Skin of body (tissue), 3 donors: ENCODE measurements at places on chromosomes 12 and 14. TPM values are rescaled to one million over a fixed set of nuclear protein-coding genes. Genes with fewer than 3 reads are reported as not detected.
A peak's percentile ranks its signal among the peaks of the same experiment; 100 is the strongest.

DNA sequence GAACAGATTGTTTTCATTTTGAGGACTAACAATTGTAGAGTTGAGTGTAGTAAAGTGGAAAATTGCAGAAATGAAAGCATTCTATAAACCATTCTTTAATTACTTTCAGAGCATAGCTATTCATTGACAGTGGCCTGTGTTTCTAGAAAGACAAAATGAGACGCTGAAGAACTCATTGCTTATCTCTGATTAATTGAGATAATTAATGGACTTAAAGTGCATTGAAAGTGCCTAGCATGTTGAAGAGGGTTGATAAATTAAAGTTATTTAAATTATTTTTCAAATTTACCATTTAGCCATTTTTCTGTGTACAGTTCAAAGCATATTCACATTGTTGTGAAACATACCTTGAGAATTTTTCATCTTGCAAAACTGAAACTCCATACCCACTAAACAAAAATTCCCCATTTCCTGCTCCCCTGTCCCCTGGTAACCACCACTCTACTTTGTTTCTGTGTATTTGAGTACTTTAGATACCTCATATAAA is 57.4 kb downstream of the DAAM1 start:
- DNase-seq = no peak

GRCh38 chr12:32585680-32586079 is 93.4 kb upstream of the DNM1L start:
- DNase-seq = no peak

- DNase-seq = no peak
Measured at GRCh38 chr14:25050269-25051150, 563 bp upstream of the STXBP6 start.

GRCh38 chr14:51750542-51750941 is 98.8 kb downstream of the FRMD6 start:
- DNase-seq = no peak

MYG1 gene
- 19.8 TPM for total RNA-seq

DNA sequence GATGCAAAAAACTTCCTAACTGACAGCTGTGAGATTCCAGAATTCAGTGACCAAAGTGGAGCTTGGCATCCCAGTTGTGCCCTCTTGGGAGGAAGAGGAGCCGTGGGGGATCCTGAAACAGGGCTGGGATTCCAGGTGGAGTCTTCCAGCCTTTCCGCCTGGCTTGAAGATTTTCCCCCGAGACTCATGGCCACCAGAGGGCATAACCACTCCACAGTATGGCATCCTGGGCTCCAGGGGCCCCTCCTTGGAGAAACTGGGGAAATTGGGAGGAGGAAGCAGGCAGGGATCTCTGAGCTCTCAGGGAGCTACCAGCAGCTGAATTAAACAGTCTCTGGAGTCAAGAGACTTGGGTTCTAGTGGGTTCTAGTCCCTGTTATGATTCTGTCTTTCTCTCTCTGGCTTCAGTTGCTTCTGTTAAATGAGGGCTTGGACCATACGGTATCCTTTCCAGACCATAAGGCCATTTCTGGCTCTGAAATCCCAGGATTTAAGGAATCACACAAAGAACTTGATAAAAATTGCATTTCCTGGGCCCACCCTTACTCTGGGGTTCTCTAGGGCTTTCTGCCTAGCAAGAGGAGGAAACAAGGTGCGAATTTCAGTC is 2.6 kb upstream of the TAMALIN start:
- no peak for DNase-seq

GRCh38 chr12:132178801-132179401 is 34.6 kb downstream of the NOC4L start:
- DNase-seq = no peak

DNA sequence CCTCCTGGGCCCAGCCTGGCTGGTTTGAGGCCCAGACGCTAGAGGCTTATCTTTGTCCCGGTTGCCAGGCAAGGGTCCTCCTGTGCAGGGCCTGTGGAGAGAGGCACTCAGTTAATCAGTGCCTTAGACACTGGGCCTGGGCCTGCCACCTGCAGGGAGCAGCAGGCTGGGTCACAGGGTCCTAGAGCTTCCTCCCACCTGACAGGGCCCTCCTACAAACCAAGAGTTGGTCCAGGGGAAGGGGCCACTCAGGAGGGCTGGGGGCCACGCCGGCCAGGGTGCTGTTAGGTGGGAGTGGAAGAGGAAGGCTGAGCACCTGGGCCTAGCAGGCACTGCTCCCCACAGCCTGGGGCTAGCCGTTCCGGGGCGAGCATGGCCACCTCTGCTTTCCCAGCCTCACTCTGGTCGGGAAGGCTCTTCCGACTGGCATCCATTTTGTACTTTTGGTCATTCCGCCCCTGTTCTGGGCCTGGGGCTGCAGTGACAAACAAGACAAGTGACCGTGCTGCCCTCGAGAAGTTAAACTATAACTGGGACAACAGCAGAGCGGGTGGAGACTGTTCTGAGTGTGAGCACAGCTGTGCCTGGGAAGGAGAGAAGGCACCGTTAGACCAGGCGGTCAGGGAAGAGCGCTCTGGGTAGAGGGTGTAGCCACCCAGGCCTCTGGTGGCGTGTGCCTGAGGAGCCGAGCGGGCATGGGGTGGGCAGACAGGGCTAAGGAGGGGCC is 27.2 kb downstream of the FBRSL1 start:
- no peak for DNase-seq

- peak; percentile 1 for DNase-seq
Measured at GRCh38 chr12:70919176-70919575, 1.4 kb downstream of the PTPRR start.

DNA sequence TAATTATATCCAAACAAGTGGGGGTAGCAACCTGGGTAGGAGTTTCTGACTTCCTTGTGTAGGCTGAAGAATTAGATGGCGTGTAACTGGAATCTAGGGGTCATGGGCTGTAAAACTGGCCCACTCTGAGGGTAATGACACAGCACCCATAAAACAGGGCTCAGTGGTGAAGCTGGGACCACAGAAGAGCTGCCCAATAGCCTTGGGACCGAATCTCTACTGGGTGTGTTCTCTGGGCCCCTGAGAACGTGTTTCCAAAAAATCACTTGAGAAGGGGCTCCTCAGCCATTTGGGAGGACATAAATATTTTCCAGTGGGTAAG is 3.7 kb downstream of the RNASE8 start:
- no peak for DNase-seq

DNA sequence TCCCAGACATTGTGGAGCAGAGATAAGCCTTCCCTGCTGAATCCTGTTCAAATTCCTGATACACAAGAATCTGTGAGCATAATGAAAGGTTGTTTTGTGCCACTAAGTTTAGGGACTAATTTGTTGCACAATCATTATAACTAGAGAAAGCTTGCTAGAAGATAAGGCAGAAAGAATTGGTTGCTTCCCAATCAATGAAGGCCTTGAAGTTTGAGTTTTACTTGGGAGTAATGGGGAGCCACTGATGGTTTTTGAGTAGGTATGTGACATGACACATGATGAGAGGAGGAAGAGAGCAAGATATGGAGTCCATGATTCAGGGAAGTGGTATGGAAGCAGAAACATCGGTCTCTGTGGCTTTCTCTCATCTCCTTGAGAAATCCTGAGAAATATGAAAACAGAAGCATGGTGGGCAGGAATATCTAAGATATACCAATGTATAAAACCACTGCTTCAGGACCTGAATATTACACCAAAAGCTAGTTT is 13.3 kb upstream of the TCP11L2 start:
- DNase-seq = no peak

DNA sequence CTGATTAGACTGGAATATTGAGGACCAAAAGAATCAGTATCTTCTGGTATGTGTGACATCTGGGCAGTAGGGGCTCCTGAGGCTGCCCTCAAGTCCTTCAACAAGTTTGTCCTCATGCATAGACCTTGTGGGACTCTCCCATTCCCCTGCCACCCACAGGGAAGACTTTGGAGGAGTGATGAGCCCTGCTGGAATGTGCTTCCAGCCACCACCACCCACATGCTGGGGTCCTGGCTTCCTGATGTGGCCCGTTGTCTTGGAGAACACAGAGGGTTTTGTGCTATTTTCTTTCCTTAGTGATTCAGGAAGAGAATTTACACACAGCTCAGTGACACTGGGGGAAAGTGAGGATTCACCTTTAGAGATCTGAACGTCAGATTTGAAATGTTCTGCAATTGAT is 29.2 kb upstream of the SEL1L start:
- DNase-seq = no peak

NEUROD4 gene
- not detected for total RNA-seq

DNA sequence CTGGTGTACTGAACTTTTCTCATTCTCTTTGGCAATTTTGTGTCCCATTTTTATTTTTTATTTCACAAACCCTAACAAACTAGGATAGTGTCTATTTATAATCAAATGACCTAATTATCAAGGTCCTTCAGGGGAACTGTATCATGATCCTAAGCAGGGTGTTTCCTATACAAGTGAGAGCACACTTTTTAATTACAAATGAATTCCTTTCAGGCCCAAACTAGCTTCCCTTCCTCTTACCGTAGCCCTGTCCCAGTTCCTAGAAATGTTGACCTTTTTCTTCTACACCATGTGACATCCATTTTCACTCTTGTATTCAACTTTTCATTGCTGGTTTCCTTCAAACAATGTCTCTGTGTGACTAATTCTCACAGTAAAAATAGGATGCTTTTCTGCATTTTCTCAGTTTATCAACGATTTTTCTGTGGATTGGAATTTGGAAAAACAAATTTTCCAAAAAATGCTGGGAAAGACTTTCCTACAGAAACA is 411.4 kb downstream of the CCDC91 start:
- DNase-seq = no peak

DNA sequence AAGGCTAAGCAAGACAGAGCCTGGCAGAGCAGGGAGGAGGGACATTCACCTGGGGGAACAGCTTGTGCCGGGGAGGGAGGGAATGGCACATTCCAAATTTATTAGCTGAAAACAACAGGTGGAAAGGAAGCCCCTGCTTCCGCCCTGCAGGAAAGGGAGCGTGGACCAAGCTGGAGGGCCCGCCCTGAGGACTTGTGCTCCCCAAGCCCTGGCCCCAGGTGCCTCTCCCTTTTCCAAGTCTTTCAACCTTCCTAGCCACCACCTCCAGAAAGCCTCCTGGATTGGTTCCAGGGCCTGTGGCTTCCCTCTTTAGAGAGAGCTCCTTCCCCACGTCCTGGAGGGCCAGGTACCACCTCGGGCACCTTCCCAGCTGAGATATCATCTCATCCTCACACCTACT is 2.7 kb downstream of the DEGS2 start:
- DNase-seq = no peak

- peak; percentile 0 for DNase-seq
Measured at GRCh38 chr12:85188619-85189018, 91.4 kb upstream of the ALX1 start.

DNA sequence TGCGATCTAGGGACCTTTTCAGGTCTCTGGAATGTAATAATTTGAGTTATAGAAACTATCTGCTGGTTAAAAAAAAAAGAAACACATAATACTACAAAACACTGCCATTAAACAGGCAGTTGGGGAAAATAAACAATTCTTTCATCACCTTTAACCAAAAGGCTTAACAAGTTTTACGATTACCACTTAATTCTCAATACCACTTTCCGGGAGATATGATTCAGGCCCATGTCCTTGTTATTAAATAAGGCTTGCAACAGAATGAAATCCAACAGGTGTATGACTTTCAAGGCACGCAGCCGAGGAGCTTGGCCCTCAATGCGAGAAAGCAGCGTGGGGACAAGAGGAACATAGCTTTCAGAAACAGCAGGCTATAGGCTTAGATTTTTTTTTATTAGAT is 5.6 kb upstream of the GLRX5 start:
- DNase-seq = no peak

SLC17A8 gene
- total RNA-seq = not detected

GRCh38 chr12:68175557-68176061 is 16.1 kb upstream of the IFNG start:
- DNase-seq = no peak

DNA sequence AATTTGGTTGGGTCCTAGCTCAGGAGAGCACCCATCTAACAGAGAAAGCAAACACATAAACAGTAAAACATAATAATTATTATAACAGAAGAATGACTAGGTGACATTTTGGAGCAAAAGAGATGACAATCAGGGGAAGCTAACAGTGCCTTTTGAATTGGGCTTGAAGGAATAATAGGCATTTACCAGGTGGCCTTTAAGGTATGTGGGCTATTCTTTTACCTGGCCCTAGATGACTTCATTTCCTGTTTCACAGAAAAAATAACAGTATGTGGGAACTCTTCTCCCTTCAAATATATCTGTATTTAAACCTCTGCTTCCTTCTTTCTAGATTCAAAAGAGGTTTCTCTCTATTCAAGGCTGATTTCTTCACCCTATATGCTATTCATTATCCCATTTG is 3.8 kb downstream of the IRAK4 start:
- no peak for DNase-seq

- DNase-seq = no peak
Measured at GRCh38 chr14:49240383-49240782, 345.8 kb downstream of the RPS29 start.

GRCh38 chr12:29081101-29081500 is 68.0 kb upstream of the FAR2 start:
- no peak for DNase-seq

ATL1 gene
- total RNA-seq = 11.9 TPM

DNA sequence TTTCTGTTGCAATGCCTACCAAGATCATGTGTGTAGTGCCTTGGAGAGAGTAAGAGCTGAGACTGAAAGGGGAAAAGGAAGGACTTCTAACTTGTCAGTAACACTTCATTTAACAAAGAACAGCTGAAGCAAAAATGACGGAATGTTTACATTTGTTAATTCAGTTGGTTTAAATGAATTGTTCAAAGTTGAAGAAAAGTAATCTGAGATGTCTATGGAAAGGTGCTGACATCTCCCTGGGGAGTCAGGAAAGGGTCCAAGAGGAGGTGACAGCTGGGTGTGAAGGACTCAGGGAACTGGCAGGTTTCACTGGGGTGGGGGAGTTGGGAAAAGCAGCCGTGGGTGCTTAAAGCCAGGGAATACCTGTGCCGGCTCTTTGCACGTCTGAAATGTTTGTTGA is 7.9 kb downstream of the TMEM63C start:
- DNase-seq = no peak

DNA sequence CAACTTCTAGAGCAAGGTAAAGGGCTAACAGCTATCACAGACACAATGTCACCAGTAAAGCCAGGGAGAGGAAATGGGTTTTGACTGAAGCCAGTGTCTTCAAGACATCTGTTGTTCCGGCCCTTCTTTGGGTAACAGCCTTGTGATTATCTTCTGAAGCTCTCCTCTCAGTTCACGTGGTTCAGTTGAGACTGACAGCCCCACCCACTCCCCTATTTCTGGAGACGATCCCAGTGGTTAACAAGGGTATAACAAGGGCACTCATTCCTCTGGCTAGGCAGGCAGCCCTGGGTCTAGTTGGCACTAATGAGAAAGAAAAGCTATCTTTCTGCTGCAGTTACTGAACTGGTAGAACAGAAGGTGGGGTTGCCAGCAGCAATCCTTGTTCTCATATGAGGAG is 6.9 kb downstream of the GNPTAB start:
- DNase-seq = no peak

DNA sequence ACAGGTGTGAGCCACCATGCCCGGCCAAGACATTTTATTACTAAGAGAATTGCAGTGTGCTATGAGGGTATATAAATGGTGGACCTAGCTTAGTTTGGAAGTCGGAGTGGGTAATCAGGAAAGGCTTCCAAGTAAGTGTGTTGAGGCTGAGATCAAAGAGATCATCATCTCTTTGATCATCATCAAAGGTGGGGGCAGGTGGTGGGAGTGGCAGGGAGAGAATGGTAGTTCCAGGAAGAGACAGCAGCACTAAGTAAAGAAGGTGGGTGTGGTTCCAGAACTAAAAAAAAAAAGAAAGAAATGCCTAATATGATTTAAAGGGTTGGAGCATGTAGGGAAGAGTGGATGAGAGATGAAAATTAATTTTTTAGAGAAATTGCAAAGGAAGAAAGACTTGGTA is 14.7 kb downstream of the SLC4A8 start:
- no peak for DNase-seq

GRCh38 chr14:33560718-33561431 is 390.0 kb downstream of the EGLN3 start:
- peak; percentile 56 for DNase-seq
